Kidney glomerular epithelial cell (primary cell): ENCODE measurements at places on chromosomes 7 and 10.
A peak's percentile ranks its signal among the peaks of the same experiment; 100 is the strongest.

DNA sequence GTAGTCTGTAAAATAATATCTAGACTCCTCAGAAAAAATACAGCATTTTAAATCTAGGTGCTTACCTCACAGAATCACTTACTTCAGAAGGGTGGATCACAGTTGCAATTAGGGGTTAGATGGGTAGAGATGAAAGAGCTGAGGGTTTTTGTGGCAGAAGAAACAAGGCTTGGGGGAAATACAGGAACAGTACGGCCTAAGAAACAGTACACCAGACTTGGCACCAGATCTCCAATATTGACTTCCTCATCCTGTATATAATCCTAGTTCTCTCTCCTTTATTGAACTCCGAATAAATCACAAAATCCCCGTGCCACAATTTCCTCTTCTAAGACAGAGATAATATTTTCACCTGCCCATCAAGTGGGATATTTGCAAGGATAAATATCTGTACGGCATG lies 14.3 kb downstream of the CEP41 start:
- no peak for DNase-seq

DNA sequence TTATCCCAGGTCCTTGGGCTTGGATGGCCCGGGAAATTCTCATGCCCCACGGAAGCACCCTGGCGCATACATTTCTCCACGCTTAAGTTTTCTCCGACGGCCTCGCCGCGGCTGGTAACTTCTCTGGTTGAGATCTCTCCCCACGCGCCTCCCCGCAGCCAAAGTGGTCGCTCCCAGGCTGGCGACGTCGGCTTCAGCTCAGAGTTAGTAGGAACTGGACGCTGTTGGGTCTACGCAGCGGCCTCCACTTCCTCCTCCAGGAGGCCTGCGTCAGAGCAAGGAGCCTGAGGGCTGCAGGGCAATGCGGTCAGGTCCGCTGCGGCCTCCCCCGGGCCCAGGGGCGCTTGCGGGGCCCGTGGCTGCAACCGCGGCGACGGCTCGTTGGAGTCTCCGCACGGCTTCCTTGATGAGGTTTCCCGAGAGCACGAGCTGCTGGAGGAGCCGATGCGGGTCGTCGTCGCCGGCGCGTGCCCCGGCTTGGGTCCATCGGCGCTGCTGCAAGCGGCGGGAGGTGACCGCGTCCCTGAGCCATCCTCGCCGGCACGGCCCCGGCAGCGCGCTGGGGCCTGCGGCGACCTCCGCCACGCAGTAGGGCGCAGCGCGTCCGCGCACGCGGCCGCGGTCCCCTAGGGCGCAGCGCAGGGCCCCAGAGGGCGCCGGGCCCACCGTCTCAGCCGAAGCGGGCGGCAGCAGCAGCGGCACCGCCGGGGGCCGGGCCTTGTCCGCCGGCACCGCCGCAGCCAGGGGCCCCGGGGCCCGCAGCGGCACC lies 744 bp downstream of the FRAT2 start:
- no peak for DNase-seq

DNA sequence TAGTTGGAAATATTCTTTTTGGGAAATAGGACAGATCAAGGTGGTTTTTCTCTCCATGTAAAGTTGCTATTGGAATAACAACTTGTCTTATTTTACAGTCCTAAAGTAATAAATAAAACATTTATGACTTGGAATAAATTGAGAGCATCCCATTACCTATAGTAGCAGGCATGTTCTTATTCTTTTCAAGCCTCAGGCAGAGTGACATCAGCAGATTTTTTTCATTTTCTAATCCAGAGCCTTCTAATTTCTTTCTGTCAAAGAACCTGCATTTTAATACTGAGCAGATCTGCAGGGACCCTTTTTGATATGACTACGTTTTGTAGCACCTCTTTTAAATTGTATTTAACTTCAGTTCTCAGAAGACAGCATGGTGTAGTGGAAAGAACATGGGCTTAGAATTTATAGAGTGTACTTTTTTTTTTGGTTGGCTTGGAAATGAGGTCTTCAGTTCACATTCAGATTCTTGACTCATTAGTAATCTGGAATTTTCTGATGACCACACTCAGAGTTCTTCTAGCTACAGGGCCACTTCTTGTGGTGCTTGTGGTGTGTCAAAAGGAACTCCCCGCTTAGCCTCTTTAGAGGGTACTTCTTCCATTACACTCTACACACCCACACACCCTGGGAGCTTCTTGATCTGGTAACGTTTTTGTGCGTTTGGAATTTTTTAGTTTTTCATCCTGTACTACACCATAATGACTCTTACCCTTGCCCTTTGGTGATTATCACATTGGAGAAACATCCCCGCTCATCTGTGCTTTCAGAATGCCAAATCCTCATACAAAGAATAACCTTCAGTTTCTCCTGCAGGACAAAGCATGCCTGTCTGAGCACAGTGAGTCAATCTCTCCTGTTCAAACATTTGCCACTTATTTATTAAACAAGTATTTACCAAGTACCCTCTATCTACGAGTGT lies 34.6 kb downstream of the AGK start:
- DNase-seq = peak; percentile 85

DNA sequence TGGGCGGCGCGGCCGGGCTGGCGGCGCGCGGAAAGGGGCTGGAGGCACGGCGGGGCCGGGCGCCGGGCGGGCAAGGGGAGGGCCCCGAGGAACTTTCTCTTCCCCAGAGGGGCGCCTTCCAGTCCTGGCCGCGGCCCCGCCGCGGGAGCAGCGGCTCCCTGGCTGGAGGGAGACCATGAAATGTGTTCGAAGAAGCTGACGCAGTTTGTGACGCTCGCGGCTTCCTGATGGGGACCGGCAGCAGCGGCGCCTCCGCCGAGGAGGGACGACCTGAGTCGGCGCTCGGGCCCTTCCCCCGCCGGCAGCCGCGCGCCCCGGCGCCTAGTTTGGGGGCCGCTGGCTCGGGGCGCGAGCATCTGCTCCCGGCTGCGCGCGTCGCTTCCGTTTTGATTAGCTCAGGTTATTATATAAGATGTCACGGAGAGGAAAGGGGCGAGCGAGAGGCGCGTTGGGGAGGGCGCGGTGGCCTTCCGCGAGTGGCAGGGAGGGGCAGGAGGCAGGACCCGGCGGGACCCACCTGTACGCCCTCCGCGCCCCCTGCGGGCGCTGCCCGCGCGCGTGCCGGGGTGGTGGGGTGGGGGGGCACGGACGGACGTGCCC lies 57.1 kb upstream of the PCGF5 start:
- peak; percentile 16 for DNase-seq

DNA sequence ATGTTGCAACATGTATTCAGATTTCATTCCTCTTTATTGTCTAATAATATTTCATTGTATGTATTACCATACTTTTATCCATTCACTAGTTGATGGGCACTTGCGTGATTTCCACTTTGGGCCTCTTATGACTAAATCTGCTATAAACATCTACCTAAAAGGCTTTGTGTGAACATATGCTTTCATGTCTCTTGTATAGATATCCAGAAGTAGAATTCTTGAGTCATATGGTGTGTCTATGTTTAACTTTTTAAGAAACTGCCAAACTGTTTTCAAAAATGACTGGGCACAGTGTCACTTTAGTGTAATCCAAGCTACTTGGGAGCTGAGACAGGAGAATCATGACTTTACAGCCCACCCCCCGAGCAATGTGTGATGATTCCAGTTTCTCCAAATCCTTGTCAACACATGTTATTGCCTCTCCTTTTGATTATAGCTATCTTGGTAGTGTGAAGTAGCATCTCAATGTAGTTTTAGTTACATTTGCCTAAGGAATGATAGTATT lies 618.9 kb upstream of the C7orf33 start:
- DNase-seq = no peak

DNA sequence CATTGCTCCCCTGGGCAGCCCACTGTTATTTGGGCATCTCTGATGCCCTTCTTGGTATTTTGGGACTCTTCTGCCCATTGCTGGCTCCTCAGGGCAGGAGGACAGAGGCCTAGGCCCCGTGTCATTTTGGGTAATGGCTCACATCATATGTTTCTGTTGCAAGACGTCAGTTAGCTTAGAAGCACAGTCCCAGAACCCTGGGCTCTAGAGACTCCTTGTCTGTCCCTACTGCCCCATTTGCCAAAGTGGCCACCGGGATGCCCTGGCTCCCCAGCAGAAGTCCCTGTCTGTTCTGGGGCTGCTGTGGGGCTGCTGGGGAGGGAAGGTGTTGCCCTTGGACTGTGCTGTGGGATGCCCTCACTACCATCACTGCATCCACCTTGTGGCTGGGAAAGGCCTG lies 48.8 kb downstream of the ADCYAP1R1 start:
- no peak for DNase-seq

DNA sequence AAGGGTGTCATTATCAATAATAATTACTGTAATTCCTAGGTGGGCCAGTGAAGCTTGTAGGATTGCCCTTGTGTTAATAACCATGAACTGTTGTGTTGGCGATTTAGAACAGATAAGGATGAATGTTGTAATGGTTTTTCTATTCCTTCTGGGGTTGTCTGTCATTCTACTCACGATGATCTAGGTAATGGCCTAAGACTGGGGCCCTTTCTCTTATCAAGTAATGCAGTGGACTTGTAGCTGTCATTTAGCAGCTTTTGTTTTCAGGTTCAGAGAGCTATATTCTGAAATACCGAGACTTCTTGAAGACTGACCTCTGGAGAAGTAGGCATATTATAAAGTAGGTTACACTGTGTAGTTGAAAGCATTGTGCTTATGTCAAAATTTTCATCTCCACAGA lies 110.2 kb downstream of the TAF3 start:
- DNase-seq = no peak

DNA sequence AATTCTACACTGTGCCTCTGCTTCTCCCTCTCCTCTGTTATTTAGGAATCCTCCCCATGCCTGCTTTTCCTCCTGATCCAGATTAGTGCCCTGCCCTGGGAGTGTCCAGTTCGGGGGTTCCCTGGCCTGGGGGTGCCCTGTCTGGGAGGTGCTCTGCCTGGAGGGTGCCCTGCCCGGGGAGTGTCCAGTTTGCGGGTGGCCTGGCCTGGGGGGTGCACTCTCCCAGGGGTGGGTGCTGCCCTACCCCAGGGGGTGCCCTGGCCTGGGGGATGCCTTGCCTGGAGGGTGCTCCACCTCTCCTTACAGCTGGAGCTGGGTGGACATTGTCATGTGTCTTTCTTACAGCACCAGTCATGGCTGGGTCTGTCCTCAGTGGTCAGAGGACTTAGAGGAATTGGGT lies 20.2 kb downstream of the RAMP3 start:
- no peak for DNase-seq

DNA sequence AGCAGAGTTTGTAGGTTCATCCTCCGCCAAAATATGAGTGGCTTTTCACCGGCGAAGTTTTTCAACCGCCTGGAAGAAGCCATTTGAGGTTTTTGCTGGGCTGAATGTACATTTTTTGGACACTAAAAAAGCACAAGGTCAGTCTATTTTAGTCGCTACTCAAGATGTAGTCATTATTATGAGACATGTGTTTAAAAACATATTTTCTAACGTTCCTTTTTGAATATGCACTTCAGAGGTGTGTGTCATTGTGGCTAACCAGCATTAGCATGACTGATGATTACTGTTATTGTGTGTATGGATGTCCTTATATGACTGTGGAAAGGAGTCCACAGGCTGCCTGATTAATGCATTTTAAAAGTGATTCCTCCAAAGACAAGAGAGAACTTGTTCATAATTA lies 605.4 kb downstream of the INHBA start:
- no peak for DNase-seq

GRCh38 chr10:62589689-62590088 lies 214.8 kb upstream of the ADO start:
- DNase-seq = no peak

DNA sequence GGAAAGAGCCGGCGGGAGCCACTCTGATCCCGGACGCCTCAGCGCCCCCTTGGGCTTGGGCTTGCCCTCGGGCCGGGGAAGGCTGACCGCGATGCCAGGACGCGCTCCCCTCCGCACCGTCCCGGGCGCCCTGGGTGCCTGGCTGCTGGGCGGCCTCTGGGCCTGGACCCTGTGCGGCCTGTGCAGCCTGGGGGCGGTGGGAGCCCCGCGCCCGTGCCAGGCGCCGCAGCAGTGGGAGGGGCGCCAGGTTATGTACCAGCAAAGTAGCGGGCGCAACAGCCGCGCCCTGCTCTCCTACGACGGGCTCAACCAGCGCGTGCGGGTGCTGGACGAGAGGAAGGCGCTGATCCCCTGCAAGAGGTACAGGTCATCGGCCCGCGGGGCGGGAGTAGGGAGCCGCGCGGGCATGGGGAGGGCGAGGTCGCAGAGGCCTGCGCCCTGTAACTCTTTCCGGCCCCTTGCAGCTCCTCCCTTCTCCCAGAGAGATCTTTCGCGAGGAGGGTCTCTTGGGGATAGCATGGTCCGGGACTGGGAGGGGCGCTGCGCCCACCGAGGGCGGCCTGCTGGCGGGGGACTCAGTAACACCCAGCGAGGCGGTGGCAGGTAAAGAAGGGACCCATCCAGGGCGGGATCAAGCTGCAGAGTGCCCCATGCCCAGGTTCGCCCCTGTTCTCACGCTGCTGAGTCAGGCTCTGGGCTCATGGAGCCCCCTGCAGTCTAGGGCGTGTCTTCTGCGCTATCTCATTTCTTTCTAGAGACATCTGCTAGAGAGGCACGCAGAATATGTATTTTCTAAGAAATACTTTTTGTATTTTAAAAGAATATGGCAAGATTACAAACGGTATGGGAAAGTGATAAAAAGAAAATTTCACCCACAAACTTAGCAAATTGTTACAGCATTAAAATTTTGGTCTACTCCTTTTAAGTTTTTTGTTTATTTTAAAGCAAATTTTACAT lies 687 bp downstream of the EPDR1 start:
- DNase-seq = peak; percentile 41

GRCh38 chr7:23205577-23205908 lies 23.7 kb downstream of the NUP42 start:
- DNase-seq = no peak

DNA sequence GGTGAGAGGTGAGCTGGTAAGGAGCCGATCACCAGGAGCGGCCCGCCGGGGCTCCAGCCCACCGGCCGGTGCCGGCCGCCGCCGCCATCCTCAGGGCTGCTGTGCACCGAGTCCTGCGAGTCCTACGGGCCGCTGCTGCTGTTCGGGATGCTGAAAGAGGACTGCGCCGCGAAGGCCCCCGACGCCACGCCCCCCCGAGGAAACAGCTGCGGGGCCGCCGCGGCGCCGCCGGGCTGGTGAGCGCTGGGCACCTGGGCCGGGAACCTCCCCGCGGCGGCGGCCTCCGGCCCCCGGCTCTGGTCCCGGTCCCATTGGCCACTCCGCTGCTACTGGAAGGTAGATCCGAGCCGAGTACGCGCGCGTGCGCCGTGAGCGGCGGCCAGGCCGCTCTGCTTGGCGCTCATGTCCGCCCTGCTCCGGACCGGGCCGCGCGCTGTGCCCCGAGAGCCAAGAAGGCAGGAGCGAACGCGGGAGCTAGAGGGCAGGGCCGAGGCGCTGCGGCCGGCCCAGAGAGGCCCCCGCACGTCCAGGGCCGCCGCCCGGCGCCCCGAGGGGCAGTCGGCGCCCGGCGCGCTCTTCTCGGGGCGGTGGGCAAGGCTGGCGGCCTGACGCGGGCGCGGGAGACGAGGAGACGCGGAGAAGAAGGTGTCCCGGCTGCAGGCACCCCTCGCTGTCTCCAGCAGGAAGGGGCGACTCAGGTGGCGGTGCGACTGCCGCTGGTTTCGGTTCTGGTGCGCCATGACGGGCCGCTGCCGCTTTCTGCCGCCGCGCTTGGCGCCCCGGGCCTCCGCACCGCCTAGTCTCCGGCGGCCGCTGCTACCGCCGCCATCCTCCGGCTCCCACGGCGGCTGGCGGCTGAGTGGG lies 121.3 kb upstream of the WIPF3 start:
- peak; percentile 30 for DNase-seq
